Activated CD8-positive, alpha-beta memory T cell treated with anti-CD3 and anti-CD28 coated beads for 1 hour (primary cell): ENCODE measurements at places on chromosomes 4 and X.

DNA sequence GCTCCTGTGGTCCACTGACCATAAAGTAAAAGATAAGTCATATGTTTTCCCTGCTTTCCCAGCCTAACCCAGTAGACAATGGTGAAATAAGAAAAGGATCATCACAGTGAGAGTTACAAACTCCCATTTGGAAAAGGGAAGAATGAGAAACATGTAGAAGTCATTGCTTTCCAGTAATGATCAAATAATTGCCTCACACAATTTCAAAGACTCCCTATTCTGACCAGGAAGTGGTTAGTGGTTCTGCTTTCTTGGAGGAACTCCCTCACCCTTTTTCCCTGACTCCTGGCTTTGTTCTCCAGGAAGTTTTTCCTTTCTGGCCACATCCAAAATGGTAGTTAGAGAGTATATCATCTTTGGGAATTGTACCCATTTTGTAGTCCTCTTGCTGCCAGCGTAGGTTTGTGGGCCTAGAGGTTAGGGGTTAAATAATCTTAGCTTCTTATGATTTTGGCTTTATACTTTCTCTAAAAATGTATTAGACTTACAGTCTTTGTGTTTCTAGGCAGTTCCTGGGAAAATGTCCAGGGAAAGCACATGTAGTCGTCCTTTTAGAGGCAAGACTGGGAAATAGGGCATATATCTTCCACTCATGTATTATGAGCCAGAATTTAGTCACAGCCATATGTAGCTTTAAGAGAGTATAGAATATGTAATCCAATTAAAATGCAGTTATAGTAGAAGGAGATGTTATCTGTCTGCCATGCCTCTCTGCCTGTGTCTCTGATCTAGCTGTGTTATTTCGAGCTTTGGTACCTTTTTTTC is 10.5 kb downstream of the VAMP7 start:
- no peak for DNase-seq

DNA sequence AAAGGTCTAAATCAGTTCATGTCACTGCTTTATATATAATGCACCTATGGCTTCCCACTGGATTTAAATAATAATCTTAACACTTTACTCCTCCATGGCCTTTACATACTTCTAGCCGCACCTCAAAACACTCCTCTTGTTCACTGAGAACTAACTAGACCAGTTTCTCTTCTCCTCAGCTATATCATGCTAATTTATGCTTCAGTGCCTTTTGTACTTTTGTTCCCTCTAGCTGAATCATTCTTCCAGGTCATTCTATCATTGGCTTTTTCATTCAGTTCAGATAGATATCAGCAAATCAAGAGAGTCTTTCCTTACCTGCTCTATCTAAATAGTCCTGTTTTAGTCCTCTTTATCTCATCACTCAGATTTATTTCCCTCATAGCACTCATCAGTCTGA is 64.2 kb downstream of the TET2 start:
- no peak for DNase-seq

DNA sequence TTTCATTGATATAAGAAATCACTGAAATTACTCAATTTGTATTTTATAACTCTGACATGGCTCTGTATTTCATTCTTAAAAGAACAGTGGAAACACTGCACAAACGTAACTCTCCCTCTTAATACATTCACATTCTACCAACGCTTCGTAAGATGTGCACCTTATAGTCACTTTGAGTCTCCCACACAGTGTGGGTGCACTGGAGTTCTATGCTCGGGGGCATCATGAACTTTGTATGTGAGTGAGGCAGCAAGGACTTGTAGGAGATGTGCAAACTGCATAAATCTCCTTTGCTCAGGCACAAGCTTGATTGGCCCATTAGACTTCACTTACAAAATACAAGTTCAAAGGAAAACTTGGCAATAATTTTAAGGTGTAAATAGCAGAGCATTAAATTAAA is 2385.0 kb upstream of the TENM3 start:
- DNase-seq: no peak

DNA sequence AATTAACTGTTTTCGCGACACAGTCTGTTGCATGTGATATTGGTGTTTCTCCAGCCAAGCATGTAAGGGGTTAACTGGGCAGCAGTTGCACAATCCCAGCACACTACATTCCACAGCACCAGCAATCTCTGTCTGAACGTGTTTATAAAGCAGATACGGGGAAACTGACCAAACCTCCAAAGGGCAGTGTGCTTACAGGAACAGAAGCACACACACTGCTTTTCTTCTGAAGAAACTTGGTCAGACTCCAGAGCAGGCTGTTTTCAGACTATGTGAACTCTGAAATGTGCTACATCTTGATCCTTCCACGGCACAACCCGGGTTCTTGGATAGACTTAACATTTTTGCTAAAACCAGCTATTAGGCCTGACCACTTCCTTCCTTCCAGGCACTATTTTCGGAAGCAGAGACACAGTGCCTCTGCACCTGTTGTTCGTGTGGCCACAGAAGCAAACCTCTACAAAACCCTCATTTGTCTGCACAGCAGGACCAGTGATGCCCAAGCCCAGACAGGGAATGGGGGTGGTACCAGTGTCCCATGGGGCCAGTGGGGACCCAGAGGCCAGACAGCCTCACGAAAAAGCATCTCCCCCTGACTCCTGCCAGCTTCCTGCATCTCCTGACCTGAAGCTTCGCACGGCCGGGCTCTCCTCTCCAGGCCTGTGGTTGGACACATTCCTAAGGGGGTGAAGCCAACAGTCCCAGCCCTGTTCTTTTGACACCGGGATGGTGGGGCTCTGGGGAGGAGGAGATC is 90.1 kb downstream of the IRF2 start:
- no peak for DNase-seq

- DNase-seq: no peak
These were observed 179.5 kb upstream of the TBL1X start for GRCh38 chrX:9285342-9285771.
